Ammon's horn (tissue), 1 donor: ENCODE measurements at places on chromosomes 7 and 10.

- DNase-seq: peak; percentile 86
These were observed 196.9 kb upstream of the RHOBTB1 start for GRCh38 chr10:61140765-61141392.

DNA sequence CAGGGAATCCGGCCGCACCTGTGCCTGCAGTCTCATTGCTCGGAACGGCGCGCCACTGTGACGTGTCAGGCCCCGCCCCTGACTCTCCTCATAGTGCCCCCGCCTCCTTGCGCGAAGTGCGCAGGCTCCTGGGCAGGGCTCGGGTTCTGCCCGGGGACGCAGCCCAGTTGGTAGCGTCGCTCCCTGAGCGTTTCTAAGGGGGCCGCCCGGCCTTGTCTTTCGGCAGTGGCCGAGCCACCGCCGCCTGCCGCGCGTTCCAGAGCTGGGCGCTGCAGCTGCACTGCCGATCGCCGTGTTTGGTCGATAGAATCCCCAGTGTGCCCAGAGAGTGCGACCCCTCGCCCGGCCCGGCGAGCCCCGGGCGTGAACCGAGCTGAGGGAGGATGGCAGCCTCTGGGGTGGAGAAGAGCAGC lies at the start of gene KLHL7:
TSS of gene KLHL7 (plus strand) at position 142 of the 413 bp plus-strand sequence. CDS start at position 384, 242 bp downstream.
- peak; percentile 97 for DNase-seq

GRCh38 chr10:4847561-4848355 lies 21.8 kb downstream of the AKR1E2 start:
- DNase-seq: no peak

GRCh38 chr7:38873433-38873832 lies 35.6 kb downstream of the VPS41 start:
- DNase-seq: no peak

GRCh38 chr10:93601146-93601773 lies at the start of gene RBP4:
Gene RBP4 (minus strand): TSS chr10:93601235. CDS start chr10:93601028, 207 bp downstream.
- no peak for DNase-seq

- no peak for DNase-seq
These were observed 31.9 kb downstream of the LCOR start for GRCh38 chr10:96863922-96864543.

DNA sequence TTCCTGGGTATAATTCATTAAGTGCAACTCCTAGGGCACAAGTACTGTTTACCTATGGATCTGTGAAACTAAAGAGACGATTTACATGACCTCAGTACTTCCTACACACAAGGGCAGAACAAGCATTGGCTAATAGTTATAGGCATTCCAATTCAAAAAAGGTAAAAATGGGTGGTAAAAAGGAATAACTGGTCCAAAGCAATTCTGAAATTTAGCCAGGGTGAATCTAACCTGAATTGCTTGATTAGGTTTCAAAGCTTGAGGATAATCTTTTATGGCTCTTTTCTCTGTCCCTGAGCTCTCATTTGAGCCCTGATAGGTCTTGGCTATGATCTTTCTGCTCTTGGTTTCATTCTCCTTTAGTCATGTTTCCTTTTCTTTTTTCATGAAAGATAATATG lies 52.3 kb upstream of the CALCR start:
- no peak for DNase-seq

DNA sequence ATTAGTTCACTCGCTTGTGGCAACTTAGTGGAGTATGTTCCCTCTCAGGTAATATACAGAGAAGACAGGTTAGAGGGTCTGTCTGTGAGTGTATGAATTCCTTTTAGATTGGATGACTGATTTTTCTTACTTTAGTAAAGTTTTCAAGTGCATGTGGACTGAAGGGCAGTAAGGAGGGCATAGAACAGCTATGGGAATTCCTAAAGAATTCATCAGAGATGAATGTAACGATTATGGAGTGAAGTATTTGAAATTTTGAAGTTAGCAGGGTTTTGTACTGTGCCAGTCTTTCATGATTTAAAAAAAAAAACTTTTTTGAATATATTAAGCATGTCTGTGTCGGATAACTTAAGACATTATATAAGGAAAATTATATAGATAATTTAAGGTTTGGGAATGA lies 15.5 kb downstream of the MAPK8 start:
- DNase-seq: no peak
